ENCODE measurements at places on chromosomes 2 and 18. TPM values are rescaled to one million over a fixed set of nuclear protein-coding genes. Genes with fewer than 3 reads are reported as not detected.

Gene CLK1
- 79.0 TPM for total RNA-seq

Gene LCT
- not detected for total RNA-seq

Gene COL4A3
- total RNA-seq: 0.04 TPM

GRCh38 chr2:136765256-136766072 lies at the start of gene THSD7B:
Gene THSD7B, plus strand, starts transcription at chr2:136765545. Its CDS starts 116,634 bp downstream, at chr2:136882179.
- no peak for DNase-seq

Gene C1QL2
- total RNA-seq: not detected

Gene MC4R
- not detected for total RNA-seq

DNA sequence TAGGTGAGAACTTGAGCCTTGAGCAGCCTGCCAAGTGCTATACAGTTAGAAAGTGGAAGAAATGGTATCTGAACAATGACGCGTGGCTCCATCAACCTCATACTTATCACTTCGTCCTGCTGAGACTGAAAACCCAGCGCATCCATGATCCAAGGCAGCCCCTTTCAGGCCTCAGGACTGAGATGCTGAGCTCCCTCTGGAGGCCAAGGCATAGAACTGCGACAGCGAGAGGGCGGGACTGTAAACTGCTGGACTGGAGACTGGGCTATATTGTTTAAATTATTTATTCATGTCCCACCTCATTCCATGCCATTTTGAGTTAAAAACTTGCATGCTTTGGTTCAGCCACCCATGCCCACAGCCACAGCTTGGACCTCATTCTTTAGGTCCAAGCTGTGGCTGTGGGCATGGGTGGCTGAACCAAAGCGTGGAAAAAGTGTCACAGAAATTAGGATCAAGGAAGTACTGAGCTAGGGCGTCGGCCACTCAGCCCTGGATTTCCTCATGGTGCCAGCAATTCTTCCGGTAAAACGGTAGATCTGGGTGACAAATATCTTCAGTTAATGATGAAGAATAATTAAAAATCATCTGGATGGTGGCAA lies 195.5 kb downstream of the L3MBTL4 start:
- DNase-seq: no peak

DNA sequence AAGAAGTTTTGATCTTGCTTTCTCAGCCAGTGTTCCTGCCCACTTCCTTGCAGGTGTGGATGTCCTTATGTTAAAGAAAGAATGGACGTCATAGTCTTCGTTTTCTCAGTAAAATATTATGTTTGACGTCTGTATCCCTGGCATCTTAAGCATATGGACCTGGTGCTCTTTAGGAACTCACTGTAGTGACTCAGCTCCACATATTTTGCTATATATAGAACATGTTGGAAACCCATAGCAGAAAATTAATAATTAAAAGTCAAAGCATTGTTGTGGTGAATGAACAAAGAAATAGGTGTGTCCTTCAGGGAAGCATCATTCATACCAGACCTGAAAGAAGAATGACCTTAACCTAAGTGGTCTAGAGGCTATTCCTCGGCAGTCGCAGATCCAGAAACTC lies 196.1 kb downstream of the MCFD2 start:
- DNase-seq: no peak

Gene FNDC4
- 47.0 TPM for total RNA-seq

Gene LRP1B
- total RNA-seq: 0.20 TPM

DNA sequence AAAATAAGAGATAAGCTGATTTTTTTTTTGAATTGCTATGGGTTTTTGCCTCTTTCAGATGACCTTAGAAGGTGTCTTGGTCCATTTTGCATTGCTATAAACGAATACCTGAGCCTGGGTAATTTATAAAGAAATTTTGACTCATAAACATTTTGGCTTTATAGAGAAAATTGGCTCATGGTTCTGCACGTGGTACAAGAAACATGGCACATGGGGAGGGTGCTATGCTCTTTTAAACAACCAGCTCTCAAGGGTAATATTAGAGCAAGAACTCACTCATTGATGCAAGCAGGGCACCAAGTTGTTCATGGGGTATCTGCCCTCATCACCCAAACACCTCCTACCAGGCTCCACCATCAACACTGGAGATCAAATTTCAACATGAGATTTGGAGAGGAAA lies 408.8 kb downstream of the NUP35 start:
- DNase-seq: no peak

GRCh38 chr2:75561566-75562512 lies 1.1 kb upstream of the EVA1A start:
- DNase-seq: no peak

Gene DNAJC5G
- not detected for total RNA-seq

Gene TMEM200C
- not detected for total RNA-seq

Gene SERPINB7
- not detected for total RNA-seq

DNA sequence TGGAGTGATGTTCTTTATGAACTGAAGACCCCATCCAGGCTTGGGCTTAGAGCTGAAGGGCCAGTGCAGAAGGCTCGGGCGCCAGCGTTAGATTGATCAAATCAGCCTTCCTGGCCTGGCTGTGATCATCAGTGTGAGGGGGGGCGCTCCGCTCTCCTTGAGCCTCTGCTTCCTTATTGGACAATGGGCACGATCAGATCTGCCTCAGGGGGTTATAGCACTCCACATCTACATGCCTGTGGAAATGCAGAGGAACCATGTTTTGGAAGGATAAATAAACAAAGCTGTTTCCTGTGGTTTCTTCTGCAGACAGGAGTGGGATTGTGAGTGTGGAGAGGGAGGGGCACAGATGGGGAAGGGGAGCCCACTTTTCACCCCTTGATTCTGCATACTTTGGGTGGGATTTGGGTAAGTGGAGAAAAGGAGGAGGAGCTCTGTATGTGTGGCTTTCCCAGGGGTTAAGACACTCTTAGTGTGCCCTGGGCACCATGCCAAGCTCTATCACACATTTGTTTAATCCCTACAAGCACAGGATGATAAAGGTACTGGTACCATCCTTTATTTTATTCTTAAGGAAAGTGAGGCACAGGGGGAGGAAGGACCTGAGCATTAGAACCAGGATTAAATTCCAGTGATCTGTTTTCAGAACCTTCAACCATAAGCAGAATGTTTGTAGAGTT lies 150.5 kb downstream of the EN1 start:
- no peak for DNase-seq

- no peak for DNase-seq
These were observed 387.3 kb downstream of the CLIP4 start for GRCh38 chr2:29502460-29502911.

GRCh38 chr2:167336213-167336612 lies 447.9 kb downstream of the XIRP2 start:
- no peak for DNase-seq

GRCh38 chr2:192381082-192381481 lies 186.3 kb upstream of the TMEFF2 start:
- no peak for DNase-seq

Gene ALK
- not detected for total RNA-seq

GRCh38 chr2:230865766-230866755 lies 1.3 kb downstream of the ITM2C start:
- DNase-seq: no peak

DNA sequence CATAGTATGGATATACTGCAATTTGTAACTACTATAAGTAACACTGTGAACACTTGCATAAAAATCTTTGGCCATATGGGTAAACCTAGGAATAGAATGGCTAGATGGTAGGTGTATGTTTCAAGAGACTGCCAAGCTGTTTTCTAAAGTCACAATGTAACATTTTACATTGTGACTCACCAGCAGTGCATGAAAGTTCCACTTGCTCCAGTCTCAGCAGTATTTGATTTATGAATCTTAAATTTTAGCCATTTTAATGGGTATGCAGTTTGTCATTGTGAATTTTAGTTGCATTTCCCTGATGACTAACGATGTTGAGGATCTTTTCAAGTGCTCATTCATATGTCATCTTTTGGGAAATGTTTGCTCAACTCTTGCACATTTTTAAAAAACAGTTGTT lies 86.1 kb downstream of the FARSB start:
- DNase-seq: no peak

DNA sequence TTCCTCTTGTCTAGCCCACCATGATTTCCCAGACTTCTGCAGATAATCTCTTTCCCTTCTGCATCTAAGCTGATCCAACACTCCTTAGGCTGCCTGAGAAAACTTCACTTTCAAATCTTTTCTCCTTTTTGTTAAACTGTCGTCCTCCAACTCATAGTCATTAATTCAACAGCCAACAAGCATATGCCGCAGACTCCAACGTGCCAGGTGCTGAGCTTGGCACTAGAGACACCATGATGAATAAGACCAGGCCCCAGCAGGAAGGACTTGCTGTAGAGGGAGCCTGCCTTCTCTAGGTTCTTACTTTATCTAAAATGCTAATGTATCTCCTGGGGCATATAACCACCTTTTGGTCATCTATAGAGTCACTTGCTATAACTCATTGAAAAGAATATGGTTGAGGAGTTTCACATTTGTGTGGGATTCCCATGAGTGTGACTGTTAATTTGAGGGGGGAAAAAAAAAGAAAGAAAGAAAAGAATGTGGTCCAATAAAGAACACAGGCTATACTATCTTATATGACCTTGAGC lies 51.0 kb downstream of the ANKRD44 start:
- DNase-seq: no peak

GRCh38 chr2:55152475-55153412 lies 79.3 kb downstream of the CLHC1 start:
- no peak for DNase-seq

Gene ANKRD53
- 0.14 TPM for total RNA-seq

DNA sequence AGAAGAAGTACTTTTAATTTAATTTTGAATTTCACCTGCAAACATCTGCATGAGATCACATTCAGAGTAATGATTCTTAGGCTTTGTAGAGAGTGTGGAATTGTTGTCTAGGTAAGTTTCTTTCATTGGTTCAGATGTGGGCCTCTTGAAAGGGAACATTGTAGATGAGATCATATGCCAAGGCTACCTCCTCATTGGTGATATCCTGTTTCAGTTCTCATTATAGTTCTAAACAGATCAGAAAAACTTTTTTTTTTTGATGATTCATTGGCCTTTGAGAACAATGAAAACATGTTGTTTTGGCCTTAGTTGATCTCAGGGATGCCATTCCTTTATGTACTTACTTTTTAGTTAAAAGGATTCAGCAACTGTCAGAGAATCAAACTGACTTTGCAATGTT lies 44.5 kb downstream of the EML6 start:
- DNase-seq: peak; percentile 76

GRCh38 chr2:23843051-23843976 lies 83.6 kb downstream of the ATAD2B start:
- no peak for DNase-seq

- no peak for DNase-seq
These were observed 83.3 kb upstream of the ID2 start for GRCh38 chr2:8598295-8599165.

DNA sequence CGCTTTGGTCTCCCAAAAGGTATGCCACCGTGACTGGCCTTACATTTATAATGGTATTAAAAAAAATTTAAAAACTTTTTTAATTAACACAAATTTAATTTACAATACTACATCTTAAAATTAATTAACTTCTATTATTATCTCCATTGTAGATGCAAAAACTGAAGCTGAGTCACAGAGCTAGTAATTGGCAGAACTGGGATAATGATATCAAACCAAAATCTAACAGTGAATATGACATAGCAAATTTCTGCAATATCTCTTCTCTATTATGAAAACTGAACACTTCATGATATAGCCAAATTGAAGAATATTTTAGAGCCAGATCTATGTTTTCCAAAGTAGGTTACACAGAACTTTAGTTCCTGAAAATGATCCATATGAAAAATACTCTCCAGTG lies 66.4 kb upstream of the CHAC2 start:
- DNase-seq: no peak

Gene TXNL1
- 46.0 TPM for total RNA-seq

DNA sequence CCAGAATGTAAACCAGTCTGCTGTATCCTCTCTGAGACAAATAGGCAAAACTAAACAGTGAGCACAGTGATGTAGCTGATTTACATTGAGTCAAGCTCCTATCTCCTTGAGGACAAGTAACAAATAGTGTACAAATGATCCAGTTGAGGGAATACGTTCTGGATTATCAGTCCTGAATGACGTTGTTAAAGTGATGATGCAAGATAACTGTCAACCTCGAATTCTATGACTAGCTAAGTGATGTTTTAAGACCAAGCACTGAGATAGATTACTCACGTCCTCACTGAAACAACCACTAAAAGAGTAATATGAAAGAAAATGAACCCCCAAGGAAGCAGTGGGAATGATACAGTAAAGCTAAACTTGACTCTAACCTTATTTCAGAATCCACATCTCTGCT lies 46.8 kb downstream of the SMC6 start:
- DNase-seq: no peak

GRCh38 chr2:154549869-154550268 lies 148.6 kb upstream of the KCNJ3 start:
- DNase-seq: no peak

Gene GALNT14
- not detected for total RNA-seq

DNA sequence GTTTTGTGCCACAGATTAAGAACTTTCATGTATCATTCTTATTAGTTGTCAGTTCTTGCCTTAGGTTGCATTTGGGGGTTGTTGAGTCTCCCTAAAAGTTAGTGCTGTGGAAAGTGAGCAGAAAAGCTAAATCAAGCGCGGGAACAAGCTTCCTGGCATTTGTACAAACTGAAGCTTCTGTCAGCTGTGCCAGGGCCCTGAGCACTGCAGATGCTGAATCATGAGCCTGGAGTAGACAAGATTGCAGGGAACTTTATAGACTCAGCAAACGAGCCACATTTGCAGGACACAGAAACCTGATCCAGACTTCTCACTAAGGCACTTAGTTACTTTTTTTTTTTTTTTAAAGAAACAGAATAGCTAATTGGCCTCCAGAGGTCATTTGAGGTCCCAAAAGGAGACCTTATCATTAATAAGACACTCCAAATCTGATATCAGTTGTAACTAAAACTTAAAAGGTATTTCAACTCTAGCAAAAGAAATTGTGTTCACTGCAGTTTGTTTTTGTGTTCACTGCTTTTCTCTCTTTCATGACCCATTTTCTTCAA lies 88.7 kb downstream of the ADAM23 start:
- no peak for DNase-seq

DNA sequence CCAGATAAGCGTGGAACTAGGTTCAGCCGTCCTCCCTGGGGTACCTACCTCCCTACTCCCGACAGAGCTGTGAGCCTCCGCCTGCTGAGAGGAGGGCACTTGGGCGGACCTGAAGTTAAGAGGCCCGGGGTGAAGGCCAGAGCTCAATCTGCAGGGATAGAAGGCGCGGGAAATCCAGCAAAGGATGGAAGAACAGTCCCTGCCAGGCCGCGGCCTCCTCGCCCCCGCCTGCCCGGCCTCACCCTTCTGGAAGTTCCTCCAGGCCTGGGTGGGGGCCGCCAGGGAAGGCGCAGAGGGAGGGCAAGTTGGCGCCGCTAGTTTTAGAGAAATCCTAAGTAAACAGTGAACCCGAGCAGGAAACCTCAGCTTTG lies 13.0 kb downstream of the EN1 start:
- no peak for DNase-seq

Gene STAT4
- 0.13 TPM for total RNA-seq

DNA sequence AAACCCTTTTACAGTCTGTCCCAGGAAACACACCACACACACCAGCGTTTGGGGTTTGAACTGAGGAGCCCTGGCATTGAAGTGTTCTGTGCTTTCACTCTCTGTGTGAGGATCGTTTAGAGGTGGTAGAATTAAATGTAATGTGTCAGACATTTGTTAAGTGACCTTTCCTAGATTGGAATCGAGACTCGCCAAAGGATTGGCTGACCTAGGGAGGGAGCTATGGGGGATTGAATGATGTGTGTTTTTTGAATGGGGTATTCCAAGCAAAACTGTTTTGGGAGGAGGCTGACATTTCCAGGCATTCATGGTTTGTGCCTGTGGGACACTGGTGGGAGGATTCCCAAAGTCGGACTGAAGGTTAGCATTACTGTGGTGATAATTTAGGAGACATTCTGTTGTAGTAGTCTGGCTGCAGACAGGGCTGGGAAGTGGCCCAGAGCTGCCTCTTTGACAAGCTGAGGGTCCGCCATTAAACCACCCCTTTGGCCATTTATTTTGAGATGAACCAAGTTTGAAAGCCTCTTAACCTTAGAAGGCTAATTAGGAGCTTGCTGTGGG lies 1.7 kb downstream of the MYO1B start:
- DNase-seq: no peak
